ENCODE measurements at places on chromosomes 5 and 9.

DNA sequence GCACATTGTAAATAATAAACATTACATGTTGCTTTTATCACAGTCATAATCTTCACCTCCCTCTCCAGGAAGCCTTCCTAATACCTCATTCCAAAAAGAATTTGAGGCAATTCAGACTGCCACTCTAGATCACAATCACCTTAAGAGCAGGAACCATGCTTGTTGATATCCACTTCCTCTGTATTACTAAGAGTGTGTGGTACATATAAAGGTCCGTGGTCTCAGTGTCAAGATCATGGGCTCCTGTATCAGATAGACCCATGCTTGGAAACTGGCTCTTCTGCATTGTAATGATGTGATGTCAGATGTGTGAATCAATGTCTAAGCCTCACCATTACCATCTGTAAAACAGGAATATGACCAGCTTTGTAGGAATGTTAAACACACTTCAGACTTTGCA is 114.1 kb downstream of the SPOCK1 start:
- no peaks in the 10 kb centered on the region for H3K36me3 ChIP-seq
- DNase-seq: no peak
- H3K27ac ChIP-seq: no peak overlapping the region
- no peak overlapping the region for H3K4me3 ChIP-seq

- H3K27ac ChIP-seq: peak overlapping the region; percentile 57
- H3K36me3 ChIP-seq: peaks cover 20% of the 10 kb centered on the region
- peaks cover 25% of the 10 kb centered on the region for H3K4me1 ChIP-seq
- H3K4me3 ChIP-seq: peak overlapping the region; percentile 38
- DNase-seq: peak; percentile 40
Measured at GRCh38 chr5:160020964-160021363, 12.0 kb downstream of the TTC1 start.

GRCh38 chr9:72882117-72882775 is 70.6 kb downstream of the ALDH1A1 start:
- H3K4me1 ChIP-seq: no peaks in the 10 kb centered on the region
- DNase-seq: no peak
- H3K4me3 ChIP-seq: no peak overlapping the region
- no peaks in the 10 kb centered on the region for H3K36me3 ChIP-seq

DNA sequence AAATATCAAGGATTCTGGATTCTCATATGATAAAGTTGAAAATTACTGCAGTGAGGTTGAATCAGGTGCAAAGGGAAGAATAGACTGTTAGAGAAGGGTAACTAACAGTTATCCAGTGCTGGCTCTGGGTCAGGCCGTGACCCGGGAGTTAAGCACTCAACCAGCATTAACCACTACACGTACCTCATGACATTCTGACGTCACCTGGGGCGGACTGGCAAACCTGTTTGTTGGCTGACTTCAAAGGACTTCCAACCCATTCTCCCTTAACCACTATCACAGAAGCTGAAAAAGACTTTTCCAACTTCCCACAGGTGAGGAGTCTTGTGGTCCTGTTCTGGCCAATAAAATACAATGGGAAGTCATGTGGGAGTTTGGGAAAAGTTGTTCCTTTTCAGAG is 268.9 kb downstream of the ENC1 start:
- H3K36me3 ChIP-seq: no peaks in the 10 kb centered on the region
- H3K27ac ChIP-seq: no peak overlapping the region
- no peak for DNase-seq
- no peak overlapping the region for H3K4me3 ChIP-seq

GRCh38 chr9:38316166-38316780 is 76.2 kb upstream of the ALDH1B1 start:
- no peak for DNase-seq
- H3K4me3 ChIP-seq: no peak overlapping the region
- H3K36me3 ChIP-seq: no peaks in the 10 kb centered on the region
- no peaks in the 10 kb centered on the region for H3K4me1 ChIP-seq

DNA sequence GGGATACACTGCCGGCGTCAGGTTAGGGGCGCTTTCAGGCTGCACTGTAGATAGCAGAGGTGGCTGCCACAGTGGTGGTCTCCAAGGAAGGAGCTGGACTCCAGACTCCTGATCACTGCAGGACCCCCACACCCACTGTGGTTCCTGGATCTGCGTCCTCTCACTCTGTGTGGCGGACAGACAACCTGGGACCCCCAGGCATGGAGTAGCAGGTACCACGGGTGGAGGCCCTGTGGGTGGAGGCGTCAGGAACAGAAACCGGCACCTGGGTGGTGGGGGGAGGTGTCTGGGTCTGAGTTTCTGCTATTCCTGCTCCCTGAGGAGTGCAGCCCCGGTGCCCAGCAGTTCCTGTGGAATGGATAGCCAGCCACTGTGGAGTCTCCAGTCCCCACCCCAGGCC is 75.1 kb upstream of the PCAT7 start:
- no peak overlapping the region for H3K4me3 ChIP-seq
- H3K36me3 ChIP-seq: no peaks in the 10 kb centered on the region
- H3K4me1 ChIP-seq: no peaks in the 10 kb centered on the region
- H3K27me3 ChIP-seq: peaks cover 5% of the 10 kb centered on the region

DNA sequence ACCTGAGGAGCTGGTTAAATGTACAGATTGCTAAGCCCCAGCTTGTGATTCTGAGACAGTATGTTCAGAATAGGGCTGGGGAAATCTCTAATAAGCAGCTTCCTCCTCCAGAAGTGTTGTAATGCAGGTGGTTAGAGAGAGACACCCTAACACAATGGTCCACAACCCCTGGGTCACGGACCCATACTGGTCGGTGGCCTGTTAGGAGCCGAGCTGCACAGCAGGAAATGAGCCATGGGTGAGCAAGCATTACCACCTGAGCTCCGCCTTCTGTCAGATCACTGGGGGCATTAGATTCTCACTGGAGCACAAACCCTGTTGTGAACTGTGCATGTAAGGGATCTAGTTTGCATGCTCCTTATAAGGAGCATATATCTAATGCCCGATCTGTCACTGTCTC is 61.8 kb downstream of the SLC36A1 start:
- no peaks in the 10 kb centered on the region for H3K36me3 ChIP-seq
- H3K27me3 ChIP-seq: no peaks in the 10 kb centered on the region
- H3K4me3 ChIP-seq: no peak overlapping the region
- DNase-seq: no peak

DNA sequence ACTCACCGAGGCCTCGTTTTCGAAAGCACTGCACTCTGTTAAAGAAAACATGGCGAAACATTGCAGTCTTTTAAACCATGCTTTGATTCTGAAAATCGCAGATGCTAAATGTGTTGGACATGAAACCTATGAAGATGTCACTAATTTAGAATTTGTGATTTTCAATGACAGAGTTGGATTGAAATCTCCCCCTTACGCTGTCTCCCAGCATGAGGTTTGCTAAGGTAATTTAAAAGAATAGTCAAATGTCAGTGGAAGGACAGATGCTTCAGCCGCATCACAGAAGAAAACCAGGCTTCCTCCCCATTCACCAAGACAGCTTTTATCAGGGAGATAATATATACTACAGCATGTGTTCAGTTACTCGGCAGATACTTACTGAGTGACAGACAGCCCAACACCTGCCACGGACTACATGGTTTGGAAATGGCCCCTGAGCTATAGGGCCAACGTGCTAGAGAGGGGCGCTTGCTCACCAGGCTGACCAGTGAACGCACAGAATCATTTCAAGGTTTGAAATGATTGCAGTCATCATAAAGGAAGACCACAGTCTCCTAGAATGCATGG is 136.9 kb downstream of the ADAMTS16 start:
- no peak overlapping the region for H3K27ac ChIP-seq
- DNase-seq: no peak
- H3K27me3 ChIP-seq: no peaks in the 10 kb centered on the region
- H3K4me1 ChIP-seq: no peaks in the 10 kb centered on the region
- no peaks in the 10 kb centered on the region for H3K36me3 ChIP-seq

GRCh38 chr5:142007237-142007544 is 5.6 kb downstream of the GNPDA1 start:
- H3K36me3 ChIP-seq: peaks cover 22% of the 10 kb centered on the region
- H3K4me3 ChIP-seq: no peak overlapping the region
- H3K27me3 ChIP-seq: no peaks in the 10 kb centered on the region
- peak overlapping the region; percentile 24 for H3K27ac ChIP-seq
- no peak for DNase-seq

DNA sequence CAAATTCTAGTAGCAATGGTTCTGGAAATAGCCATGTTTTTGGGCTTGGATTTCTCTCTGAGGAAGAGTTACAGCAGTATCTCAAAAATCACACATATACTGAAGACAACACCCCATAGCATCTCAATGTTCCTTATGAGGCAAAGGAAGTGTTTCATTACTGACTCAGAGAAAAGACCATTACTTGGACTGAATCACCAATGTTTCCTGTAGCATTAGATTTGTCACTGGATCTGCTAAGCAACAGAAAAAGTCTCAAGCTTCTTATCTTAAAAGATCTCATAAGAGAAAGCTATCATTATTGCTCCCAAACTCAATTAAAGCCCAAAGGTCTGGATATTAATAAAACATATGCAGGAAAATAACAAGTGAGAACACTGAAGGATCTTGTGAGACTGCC is 272.4 kb downstream of the ADAMTS6 start:
- DNase-seq: no peak
- H3K36me3 ChIP-seq: no peaks in the 10 kb centered on the region
- no peak overlapping the region for H3K4me3 ChIP-seq

GRCh38 chr9:120387257-120388002 is 192.5 kb downstream of the CDK5RAP2 start:
- peaks cover 44% of the 10 kb centered on the region for H3K36me3 ChIP-seq
- H3K27ac ChIP-seq: no peak overlapping the region
- DNase-seq: no peak
- no peaks in the 10 kb centered on the region for H3K4me1 ChIP-seq

DNA sequence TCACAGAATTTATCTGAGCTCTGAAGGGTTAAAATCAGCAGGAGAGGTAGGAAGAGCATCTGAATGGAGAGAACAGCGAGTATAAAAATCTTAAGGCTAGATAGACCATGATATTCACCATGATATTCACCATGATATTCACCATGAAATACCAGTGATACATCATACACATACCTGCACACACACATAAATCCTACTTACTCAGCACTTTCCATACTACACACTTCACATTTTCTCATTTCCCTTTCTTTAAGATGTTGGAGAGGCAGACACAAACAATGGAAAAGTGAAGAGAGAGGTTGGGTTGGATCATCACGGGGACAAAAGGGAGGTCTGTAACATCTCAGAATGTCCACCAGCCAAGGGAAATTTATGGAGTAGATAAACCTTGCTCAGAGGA is 66.4 kb upstream of the ATP10B start:
- no peaks in the 10 kb centered on the region for H3K4me1 ChIP-seq
- no peaks in the 10 kb centered on the region for H3K36me3 ChIP-seq
- H3K4me3 ChIP-seq: no peak overlapping the region
- DNase-seq: no peak

GRCh38 chr5:65828022-65828896 is 98.1 kb upstream of the ERBIN start:
- no peak overlapping the region for H3K27ac ChIP-seq
- DNase-seq: no peak
- no peaks in the 10 kb centered on the region for H3K27me3 ChIP-seq
- H3K4me3 ChIP-seq: no peak overlapping the region

DNA sequence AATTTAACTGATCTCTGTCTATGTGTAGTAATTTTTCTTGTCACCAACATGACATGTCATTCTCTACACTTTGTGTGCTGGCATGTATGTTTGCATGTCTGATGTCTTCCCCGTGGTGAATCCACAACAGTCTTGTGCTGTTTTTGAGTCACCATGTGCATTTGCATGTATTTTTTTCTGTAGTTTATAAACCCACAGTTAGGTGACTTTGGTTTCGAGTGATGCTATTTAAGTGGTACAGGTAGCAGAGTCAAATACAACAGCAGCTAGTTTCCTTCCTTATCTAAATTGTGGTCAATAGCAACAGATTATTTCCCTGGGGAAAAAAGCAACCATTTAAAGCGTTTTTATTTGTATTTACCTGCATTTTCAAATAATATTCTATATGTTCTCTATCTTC is 89.9 kb upstream of the FSD1L start:
- H3K36me3 ChIP-seq: peaks cover 3% of the 10 kb centered on the region
- no peaks in the 10 kb centered on the region for H3K27me3 ChIP-seq

- H3K36me3 ChIP-seq: no peaks in the 10 kb centered on the region
- no peak overlapping the region for H3K27ac ChIP-seq
- no peaks in the 10 kb centered on the region for H3K4me1 ChIP-seq
- H3K27me3 ChIP-seq: no peaks in the 10 kb centered on the region
- no peak for DNase-seq
- H3K4me3 ChIP-seq: no peak overlapping the region
Measured at GRCh38 chr9:16412740-16413139, 457.7 kb downstream of the BNC2 start.

DNA sequence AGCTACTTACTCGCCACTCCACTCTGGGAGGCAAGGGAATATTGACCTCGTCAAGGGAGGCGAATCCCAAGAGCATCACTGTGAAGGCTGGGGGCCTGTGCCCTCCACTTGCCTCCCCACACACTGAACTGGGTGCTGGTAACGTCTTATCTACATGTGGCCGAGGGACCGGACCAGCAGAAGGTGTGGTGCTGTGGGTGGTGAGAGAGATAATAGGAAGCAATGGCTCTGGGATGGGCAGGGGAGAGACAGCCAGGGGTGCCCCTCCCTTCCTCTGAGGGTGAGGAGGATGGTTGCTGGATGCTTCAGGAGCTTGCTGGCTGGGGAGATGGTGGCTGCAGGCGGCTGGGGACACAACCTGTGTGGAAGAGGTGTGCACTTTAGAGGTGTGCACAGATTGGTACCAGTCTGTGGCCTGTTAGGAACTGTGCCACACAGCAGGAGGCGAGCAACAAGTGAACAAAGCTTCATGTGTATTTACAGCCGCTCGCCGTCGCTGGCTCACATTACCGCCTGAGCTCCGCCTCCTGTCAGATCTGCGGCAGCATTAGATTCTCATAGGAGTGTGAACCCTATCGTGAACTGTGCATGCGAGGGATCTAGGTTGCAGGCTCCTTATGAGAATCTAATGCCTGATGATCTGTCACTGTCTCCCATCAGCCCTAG is 100.3 kb downstream of the ENTREP1 start:
- no peaks in the 10 kb centered on the region for H3K4me1 ChIP-seq
- no peaks in the 10 kb centered on the region for H3K36me3 ChIP-seq
- peaks cover 2% of the 10 kb centered on the region for H3K27me3 ChIP-seq
- H3K27ac ChIP-seq: no peak overlapping the region

GRCh38 chr5:177520916-177521513 is 4.3 kb upstream of the DDX41 start:
- DNase-seq: no peak
- peaks cover 28% of the 10 kb centered on the region for H3K36me3 ChIP-seq
- H3K27ac ChIP-seq: no peak overlapping the region
- H3K4me3 ChIP-seq: no peak overlapping the region

DNA sequence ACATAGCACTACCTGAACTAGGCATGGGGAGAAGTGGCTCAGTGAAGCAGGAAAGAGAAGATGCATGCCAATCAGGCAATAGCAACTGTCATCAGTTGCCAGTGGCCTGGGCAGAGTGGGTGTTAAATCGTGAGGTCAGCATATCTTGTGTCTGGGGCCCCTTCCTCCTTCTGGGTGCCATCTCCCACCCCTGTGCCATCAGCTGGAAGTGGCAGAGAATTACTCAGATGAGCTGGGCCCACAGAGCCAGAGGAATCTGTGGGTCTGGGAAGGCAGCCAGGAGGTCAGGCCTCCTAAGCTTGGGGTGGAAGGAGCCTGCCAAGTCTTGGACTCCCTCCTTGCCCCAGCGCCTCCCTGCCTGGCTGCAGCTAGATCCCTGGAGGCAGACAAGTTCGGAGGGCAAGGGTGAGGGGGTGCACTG is 66.5 kb downstream of the GALNT12 start:
- H3K36me3 ChIP-seq: no peaks in the 10 kb centered on the region
- H3K27me3 ChIP-seq: peaks cover 3% of the 10 kb centered on the region
- no peak overlapping the region for H3K4me3 ChIP-seq
- H3K4me1 ChIP-seq: no peaks in the 10 kb centered on the region
- no peak for DNase-seq
- H3K27ac ChIP-seq: no peak overlapping the region

GRCh38 chr5:777756-778161 is 6.8 kb downstream of the ZDHHC11B start:
- no peaks in the 10 kb centered on the region for H3K36me3 ChIP-seq
- no peak for DNase-seq
- H3K4me1 ChIP-seq: no peaks in the 10 kb centered on the region
